ENCODE measurements at places on chromosomes 2 and 18. TPM values are rescaled to one million over a fixed set of nuclear protein-coding genes. Genes with fewer than 3 reads are reported as not detected.

The GAL3ST2 gene
- 0.09 TPM for total RNA-seq

The ALKAL2 gene
- total RNA-seq, result not detected

The C1QL2 gene
- not detected for total RNA-seq

The SERPINB5 gene
- 0.34 TPM for total RNA-seq
